ENCODE measurements at places on chromosomes 7 and 10.

DNA sequence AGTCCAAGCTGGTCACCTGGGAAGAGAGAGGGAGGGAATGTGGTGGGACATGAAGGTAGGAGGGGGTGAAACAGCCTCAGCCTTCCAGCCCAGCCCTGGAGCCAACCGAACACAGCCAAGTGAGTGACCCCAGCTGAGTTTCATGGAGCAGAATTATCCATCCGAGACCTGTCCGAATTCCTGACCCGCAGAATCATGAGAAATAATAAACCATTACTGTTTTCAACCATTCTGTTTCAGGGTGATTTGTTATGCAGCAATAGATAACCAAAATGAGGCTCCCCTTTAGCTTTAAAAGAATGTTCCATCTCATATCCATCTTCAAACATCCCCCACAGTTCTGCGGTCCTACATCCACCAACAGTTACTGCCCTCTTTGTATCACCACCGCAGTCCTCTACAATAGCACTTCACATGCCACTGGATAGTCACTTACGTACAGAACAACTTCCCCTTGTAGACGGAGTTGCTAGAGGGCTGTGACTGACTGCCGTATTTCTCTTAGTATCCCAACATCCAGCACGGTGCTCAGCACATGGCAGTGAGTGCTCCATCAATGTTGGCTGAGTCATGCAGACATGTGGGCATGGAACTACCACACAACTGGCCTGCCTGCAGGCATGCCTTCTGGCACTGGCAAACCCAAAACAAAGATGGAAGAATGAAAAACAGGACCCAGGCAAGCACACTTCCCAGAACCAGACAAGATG lies 18.5 kb downstream of the KIAA1549 start:
- DNase-seq, result no peak

DNA sequence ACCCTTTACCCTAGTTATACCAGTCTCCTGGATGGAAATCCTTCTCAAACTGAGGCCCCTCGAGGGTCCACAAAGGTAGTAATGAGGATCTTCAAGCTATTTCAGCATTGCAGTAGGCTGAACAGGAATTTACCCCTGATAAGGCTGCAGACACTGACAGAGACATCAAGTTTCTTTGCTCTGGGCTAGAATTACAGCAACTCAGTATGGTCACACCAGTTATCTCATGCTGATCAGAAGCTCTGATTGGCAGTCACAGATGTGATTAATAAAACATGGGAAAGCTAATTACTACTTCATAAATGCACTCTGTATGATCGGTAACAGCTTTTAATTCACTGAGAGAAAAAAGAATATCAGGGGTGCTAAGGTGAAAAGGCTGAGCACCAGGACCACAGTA lies 30.6 kb downstream of the FAM204A start:
- DNase-seq, result no peak

DNA sequence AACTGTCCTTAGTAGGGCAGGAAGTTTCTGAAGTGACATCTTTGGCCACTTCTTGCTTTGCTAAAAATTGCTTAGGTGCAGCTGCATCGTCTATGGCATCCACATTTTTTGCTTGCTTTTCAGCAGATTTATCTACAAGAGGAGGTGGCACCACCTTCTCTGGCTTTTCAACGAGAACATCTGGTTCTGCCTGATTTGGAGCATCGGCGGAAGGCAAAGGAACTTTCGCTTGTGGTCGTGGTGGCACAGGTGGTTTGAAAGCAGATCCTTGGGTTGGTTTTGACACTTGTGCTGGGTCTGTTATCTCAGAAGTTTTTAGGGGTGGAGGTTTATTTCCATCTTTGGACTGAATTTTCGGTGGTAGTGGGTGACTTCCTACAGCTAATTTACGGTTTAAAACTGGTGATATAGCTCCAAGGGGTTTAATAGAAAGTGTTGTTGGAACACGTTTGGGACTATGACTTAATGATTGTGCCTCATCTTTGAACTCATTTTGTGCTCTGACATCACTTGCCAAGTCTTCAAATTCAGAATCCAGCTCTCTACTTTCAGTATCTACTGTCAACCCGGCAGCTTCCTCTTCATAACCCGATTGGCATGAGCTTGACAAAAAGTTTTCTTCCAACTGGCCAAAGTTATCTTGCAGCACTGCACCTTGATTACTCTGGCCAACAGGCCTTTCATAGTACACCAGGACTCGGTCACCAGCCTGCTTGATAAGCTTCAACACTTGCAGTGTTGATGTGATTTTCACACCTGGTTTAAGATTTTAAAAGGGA lies 44.0 kb downstream of the SLC18A2 start:
- DNase-seq, result no peak

- DNase-seq, result no peak
These were observed 16.6 kb downstream of the POLR1F start for GRCh38 chr7:19692111-19692828.

Data from stimulated activated CD8-positive, alpha-beta memory T cell treated with anti-CD3 and anti-CD28 coated beads, Interleukin-15, amount 100 ng/mL, for 24 hours (primary cell).